ENCODE measurements at places on chromosomes 12 and 14.

DNA sequence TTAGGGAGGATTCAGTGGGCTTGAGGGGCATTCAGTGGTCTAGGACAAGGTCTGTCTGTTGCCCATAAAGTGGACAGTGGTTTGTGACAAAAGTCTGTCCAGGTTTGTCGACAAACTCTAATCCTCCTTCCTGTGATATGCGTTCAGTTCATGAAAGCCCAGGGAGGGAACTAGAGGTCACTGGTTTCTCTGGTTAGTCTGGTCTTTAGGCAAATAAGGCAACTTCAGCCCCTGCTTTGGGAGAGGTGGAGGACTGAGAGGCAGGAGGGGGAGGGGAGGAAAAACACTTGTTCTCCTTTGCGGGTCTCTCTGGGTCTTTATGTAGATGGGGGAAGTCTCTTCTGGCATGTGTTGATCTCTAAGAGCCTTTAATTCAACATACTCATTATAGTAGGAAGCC is 235.1 kb upstream of the PWP1 start:
- no peak for DNase-seq

DNA sequence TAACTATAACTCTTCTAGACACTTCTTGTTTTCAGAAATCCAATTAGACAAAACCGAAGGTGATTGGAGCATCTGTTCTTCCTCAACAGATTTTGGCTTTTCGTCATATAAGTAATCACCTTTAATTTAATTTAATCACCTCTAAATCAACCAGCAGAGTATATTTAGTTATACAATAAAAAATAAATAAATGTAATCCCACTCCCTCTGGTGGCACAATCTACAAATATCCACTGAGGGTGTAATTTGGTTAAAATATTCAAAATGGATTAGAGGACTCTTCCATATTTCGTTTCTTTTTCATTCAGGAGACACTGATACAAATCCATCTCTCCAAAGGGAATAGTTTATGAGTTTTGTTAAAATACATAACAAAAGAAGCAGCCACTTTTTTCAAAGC is 18.3 kb upstream of the SLC35F4 start:
- no peak for DNase-seq

DNA sequence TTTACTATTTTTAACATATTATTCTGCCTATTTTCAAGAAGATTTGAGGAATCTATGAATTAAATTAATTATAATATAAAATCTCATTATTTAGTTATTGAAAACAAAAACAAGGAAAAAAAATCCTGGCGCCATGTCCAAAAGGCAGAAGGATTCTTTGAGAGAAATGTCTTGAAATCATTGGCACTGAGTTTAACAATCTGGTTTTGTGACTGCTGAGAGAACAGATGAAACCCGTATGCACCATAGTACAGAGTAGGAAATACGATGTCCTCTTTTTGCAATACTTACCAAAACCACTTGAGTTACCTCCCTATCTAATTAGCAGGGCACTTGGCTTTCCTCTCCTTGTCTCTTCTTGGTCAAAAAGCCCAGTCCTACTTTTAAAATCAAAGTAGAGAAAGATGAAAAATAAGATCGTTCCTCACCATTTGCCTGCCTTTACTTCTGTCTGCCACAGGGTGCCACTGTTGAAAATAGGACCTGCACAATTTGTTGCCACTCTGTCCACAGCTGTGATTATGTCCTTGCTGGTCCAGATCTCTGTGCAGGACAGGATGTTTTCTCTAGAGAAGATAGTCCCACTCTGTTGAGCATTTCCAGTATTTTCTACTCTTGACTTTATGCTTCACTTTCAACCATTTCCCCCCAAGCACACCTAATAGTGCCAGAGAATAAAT is 179.7 kb downstream of the PDZRN4 start:
- DNase-seq: no peak

GRCh38 chr12:45191239-45191638 is 24.7 kb upstream of the ANO6 start:
- DNase-seq: no peak

DNA sequence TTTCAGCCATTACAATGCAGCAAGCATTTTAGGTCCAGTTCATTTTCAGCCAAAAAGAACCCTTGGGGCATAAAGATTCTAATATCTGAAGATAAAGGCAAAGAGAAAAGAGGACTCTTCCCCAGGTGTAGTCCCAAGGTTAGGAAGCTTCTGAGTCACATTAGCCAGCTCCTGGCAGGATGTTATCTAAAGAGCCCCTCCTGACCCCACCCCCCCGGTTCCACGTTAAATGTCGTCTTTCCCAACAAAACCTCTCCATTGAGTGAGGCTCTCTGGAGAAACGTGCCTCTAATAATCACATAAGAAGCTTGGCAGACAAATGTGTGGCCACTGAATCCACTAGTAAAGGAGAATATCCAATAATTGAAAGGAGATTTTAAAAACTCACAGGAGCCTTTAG is 267.7 kb downstream of the GALC start:
- no peak for DNase-seq

- no peak for DNase-seq
Measured at GRCh38 chr12:28268608-28269229, 78.5 kb downstream of the CCDC91 start.

GRCh38 chr12:113244478-113244958 is 23.3 kb downstream of the TPCN1 start:
- DNase-seq: no peak

Measured in NCI-H2227 treated with DMSO at 0.1 percent for 48 hours (cell line).